Stimulated activated naive CD4-positive, alpha-beta T cell (primary cell): ENCODE measurements at places on chromosomes 5 and 9.
A peak's percentile ranks its signal among the peaks of the same experiment; 100 is the strongest.

DNA sequence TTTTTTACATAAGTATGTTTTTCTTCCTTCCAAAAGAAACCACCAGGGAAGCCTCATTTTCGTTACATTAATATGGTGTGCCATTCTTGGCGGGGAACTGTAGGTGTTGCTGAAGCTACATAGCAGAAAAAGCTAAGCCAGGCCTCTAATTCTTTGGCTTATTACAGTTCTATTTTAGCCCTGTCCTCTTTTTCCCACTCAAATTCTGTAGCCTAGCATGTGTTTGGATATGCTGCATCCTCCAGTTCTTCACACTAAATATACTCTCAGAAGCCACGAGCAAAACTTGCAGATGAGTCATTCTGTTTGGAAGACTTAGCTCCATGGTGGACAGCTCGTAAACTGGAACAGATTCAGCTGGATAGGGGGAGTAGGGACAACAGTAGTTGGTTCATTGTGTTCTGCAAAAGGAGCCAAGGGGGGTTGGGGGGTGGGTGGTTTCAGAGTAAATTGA is 369.4 kb downstream of the TMEM161B start:
- no peak for DNase-seq

- DNase-seq = no peak
Observed at GRCh38 chr5:83048277-83048676, 28.9 kb downstream of the TMEM167A start.

- DNase-seq = no peak
Observed at GRCh38 chr5:93154535-93154934, 426.5 kb downstream of the NR2F1-AS1 start.

GRCh38 chr5:170223360-170223759 is 9.4 kb upstream of the C5orf58 start:
- no peak for DNase-seq

DNA sequence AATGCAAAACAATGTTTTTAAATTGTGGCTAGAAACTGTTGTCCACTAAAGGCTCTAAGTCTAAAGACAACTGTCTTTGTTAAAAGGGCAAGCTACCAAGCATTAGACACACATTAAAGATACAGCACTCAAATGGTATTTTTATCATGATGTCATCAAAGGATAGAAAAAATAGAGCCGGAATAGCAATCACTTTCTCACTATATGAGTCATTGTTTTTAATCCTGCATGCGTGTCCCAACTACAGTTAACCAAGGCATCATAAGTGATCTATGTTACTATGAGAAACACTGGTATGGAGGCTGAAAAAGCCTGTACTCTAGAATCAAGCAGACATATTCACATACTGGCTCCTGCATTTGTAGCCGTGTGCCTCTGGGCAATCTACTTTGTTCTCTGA is 1.9 kb upstream of the PJA2 start:
- no peak for DNase-seq

GRCh38 chr9:87040410-87041009 is 93.2 kb upstream of the GAS1 start:
- no peak for DNase-seq

- DNase-seq = no peak
Observed at GRCh38 chr9:71519098-71519696, 249.1 kb downstream of the CEMIP2 start.

- DNase-seq = no peak
Observed at GRCh38 chr5:125227333-125228095, 481.1 kb upstream of the ZNF608 start.

GRCh38 chr5:12017007-12017406 is 112.8 kb upstream of the CTNND2 start:
- no peak for DNase-seq

DNA sequence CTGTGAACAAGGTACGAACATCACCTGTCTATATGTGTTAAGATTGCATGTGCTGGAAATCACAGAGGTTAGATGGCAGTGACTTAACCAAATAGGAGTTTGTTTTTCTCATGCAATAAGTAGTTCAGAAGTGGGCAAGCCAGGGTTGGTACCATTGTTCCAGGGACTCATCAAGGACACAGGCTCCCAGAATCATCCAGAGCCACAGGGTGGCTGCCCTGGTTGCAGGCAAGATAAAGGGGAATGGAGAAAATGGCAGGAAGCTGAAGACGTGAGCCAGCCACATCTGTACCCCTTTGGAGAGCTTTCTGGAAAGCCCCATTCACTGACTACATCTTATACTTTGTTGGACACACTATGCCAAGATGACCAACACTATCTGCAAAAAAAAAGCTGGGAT is 126.0 kb upstream of the IL12B start:
- DNase-seq = no peak

DNA sequence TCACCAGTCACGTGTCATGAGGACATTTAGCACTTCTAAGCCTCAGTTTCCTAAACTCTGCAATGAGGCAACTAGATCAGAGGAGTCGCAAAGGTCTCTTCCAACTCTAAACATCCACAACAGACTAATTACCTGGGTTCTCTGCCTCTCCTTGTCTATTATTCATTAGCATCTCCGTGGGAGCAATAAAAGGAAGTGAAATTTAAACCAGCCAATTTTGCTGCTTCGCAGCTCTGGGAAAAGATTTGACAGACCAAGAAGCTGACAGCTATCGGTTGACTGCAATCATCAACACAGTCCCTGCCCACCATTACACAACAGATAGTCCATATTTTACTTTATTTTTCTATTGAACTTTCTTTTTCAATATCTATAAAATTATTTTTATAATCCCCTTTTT is 308.9 kb downstream of the NR2F1-AS1 start:
- DNase-seq = no peak

DNA sequence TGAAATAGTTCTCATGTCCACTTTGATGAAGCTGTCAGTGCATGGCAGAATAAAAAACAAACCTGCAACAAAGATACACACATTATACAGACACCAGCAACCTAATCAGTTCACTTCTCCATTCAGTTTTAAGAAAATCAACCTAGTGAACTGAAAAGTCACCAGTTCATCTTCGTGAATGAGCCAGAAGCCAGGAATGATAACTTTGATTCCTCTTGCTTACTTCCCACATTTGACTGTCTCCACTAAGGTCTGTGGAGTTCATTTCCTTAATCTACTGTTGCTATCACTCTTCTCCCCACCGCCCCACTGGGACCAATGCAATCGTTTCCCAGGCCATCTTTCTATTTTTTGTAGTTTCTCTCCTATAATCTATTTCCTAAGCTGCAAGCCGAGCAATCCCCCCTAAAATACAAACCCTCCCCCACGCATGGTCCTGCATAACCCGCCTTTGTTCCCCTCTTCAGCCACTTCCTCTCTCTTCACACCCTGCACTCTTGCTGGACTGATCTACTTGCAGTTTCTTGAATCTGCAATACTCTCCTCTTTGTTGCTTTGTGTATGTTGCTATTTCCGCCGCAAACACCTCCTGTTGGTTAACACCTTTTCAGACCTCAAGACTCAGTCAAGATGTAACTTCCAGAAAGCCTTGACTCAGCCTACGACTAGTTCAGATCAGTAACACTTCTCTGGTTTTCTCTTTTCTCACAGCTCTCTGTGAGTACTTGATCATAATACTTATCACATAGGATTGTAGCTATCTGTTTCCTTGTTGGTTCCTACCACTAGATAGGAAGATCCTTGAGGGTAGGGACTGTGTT is 16.6 kb downstream of the STOM start:
- no peak for DNase-seq

- no peak for DNase-seq
Observed at GRCh38 chr9:120480707-120481106, 99.3 kb downstream of the CDK5RAP2 start.

GRCh38 chr5:173612948-173613347 is 3.5 kb downstream of the BOD1 start:
- DNase-seq = no peak

GRCh38 chr5:96663608-96664007 is 1.4 kb downstream of the CAST start:
- no peak for DNase-seq

GRCh38 chr9:131045300-131046092 is 36.5 kb downstream of the LAMC3 start:
- peak; percentile 21 for DNase-seq

- no peak for DNase-seq
Observed at GRCh38 chr9:118281772-118282171, 577.6 kb downstream of the TLR4 start.

GRCh38 chr5:138969323-138970002 is 94.3 kb upstream of the LRRTM2 start:
- DNase-seq = no peak

DNA sequence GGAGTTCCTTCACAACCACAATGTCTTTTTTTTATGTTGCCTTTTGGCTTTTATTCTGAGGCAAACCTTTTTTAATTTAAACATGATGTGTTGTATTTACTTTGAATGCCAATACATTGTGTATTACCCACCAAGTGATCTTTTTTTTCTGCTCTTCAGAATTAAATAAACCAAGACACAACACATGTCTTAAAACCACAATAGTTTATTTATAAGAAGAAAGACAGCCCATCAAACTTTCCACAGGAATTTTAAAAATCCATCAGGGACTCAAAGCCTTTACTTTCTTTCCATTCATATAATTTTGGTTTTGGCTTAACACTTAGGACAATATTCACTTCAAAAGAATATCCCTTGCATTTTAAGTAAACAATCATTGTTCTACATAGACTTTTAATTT is 321.8 kb upstream of the MEF2C start:
- no peak for DNase-seq

DNA sequence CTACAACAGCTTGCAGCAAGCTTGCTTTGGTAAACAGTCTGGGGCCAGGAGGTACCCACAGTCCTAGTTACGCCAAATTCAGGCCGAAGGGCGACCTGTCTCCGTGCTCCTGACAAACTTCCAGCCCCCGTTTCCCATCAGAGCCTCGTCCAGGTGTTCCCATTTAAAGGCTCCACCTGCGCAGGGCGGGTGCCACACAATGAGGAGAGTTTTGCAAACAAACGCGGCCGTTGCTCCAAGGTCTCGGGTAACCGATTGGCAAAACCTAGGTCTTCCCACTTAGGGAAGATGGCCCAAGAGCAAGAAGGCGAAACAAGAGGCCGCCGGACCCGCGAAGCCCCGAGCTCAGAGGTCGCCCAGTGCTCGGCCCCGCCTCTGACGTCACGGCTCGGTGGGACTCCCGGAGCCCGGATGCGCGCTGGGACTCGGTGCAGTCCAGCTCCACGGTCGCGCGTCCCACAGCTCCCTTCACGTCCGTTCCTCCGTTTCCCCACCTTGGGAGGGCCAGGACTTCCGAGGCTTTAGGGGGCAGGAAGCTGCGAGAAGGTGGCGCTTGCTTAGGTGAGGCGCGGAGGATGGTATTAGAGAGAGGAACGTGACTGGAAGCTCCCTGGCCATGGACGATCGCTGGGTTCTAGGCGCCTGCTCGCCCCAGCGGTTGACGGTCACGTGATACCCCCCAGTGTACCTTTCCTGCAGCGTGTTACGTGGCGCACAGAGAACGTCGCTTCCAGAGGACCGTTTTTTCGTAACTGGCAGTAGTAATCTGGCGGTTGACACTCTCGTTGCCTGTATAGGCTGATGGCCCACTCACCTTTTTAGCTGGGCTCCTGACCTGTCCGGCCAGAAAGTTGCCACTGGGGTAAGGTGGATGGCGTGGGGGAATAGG is 41.8 kb upstream of the KDM4C start:
- peak; percentile 31 for DNase-seq

GRCh38 chr5:159536646-159537045 is 206.4 kb upstream of the IL12B start:
- DNase-seq = no peak

DNA sequence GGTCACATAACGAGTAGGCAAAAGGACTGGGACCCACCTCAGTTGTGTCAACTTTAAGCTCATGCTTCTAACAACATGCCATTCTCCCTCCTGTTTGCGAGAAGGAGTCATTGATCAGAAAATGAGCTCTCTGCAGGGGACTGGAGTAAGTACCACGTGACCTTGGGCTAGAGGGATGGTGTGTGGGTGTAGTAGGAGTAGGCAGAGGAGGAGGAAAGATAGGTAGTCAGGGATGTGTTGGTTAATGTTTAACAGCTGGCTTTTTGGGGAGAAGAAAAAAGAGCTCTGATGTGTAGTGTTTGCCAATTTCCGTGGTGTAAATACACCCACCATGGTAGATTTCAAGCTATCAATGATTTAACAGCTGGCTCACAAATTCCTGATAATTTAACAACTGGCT is 160.3 kb upstream of the TBC1D2 start:
- no peak for DNase-seq

DNA sequence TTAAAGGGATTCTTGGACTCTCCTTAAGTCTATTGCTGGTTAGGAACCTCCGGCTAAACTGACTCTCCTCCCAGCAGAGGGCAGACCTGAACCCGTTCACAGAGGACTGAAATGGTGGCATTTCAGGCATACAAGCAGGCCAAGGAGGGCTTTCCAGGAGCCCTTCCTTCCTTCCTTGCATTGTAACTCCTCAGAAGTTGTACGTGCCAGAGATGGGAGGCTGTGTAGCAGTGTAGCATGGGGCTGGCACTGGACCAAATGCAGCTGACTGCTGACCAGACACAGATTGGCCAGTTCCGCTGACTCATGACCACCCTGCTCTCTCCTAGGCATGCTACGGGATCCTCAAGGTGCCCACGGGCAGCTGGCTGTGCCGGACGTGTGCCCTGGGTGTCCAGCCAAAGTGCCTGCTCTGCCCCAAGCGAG is 36.4 kb downstream of the JADE2 start:
- no peak for DNase-seq

DNA sequence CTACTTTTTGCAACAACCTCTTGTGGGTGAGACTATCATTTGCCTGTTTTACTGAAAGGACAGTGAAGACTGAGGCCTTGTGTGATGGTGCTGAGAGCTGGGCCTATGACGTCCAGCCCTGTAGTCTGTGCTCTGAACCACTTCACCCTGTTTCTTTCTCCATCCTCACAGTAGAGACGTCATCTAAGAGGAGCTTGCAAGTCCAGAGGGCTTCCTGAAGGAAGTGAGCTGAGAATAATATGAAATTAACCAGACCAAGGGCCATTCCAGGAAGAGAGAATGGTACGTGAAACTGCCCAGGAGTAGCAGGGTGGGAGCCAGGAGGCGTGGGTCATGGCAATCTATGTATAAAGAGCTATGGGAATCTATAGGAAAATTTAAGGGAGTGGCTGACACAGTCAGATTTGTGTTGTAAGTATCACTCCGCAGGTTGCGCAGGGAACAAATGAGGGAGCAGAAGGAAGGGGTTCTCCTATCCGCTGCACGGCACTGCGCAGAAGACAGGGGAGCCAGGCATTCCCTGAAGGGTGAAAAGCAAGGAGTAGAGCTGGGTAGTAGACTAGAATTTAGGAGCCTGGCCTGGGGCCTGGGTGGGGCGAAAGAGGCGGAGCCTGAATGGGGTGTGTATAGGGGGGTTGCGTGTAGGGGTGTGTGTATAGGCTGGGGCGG is 596 bp upstream of the FGFR4 start:
- DNase-seq = no peak

- DNase-seq = no peak
Observed at GRCh38 chr5:106964132-106964531, 706.6 kb downstream of the EFNA5 start.
